T-cell (primary cell): ENCODE measurements at places on chromosomes 3 and 15. TPM values are rescaled to one million over a fixed set of nuclear protein-coding genes. Genes with fewer than 3 reads are reported as not detected.

- no peak for DNase-seq
Observed at GRCh38 chr15:75639191-75639708, 774 bp downstream of the IMP3 start.

DNA sequence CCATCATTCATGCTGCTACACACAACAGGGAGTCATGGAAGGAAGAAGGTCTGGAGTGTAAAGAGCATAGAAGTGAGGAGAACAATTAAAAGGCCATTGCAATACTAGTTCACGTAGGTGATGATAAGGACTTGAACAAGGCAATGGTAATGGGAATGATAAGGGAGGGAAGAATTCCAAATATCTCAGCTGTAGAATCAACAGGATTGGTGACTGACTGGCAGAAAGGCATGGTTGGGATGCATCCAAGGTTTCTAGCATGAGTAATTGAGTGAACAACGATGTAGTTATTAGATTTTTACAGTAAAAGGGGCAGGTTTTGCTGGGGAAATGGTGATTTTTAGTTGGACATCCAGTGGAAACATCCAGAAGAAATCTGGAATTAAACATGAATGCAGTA is 2.4 kb upstream of the SEC62 start:
- no peak for DNase-seq

DNA sequence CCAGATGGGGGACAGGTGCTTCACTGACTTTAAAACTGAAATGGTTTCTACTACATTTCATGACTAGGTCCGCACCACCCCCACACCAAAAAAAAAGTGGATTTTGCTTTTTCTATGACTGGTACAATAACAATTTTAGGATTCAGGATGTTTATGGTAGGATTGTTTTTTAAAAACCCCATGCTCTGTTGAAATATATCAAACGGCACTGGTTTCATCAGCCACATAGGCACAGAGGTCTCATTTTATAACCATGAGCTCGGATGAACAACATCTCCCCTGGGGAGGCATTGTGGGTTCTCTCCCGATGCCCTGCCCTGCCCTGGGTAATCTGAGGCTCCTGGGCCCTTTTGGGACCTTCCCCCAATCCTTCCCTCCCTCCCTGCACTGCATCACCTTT is 202.7 kb upstream of the KBTBD8 start:
- no peak for DNase-seq

- DNase-seq = no peak
Observed at GRCh38 chr3:150238995-150239619, 169.0 kb upstream of the TSC22D2 start.

GRCh38 chr15:73650416-73651126 is 17.4 kb upstream of the NPTN start:
- DNase-seq = no peak

DNA sequence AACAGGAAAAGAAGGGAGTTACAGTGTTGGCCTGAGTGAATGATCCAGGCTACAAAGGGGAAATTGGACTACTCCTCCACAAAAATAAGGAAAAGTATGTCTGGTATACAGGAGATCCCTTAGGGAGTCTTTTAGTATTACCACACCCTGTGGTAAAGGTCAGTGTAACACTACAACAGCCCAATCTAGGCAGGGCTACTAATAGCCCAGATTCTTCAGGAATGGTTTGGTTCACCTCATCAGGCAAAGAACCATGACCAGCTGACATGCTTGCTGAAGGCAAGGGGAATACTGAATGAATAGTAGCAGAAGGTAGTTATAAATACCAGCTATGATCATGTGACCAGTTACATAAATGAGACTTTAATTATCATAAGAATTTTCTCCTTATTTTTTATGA is 372.6 kb upstream of the ATP11B start:
- DNase-seq = no peak

- no peak for DNase-seq
Observed at GRCh38 chr3:194877291-194878119, 191.8 kb downstream of the FAM43A start.

Gene PRICKLE2
- 0.13 TPM for total RNA-seq

Gene CFAP161
- total RNA-seq = 0.35 TPM

Gene MAPKAPK3
- total RNA-seq = 53.0 TPM
